ENCODE measurements at places on chromosomes 1 and 21.

DNA sequence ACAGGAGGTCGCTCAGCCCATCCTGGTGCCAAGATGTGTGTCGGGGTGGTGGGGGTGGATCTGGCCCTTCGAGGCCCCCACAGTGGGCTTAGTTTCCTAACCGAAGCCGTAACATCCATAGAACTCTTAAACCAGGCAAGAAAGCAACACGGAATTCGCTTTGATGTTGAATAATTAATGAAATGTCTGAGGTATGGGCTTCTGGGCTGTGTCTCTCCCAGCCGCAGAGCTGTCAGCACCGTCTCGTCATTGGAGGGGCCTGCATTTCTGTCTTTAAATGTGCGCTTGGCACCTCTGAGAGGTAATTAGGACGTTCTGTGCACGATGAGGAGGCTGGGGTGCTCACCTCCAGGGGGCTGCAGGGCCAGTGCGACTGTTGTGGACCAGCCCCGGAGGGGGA lies 13.3 kb upstream of the PLCH2 start:
- no peak for DNase-seq

GRCh38 chr1:33516428-33516827 lies 44.0 kb downstream of the ZSCAN20 start:
- DNase-seq = peak; percentile 48

- peak; percentile 66 for DNase-seq
These were observed 144.1 kb upstream of the TNR start for GRCh38 chr1:175887521-175887920.

GRCh38 chr1:58434181-58434580 lies 112.3 kb downstream of the OMA1 start:
- DNase-seq = no peak

DNA sequence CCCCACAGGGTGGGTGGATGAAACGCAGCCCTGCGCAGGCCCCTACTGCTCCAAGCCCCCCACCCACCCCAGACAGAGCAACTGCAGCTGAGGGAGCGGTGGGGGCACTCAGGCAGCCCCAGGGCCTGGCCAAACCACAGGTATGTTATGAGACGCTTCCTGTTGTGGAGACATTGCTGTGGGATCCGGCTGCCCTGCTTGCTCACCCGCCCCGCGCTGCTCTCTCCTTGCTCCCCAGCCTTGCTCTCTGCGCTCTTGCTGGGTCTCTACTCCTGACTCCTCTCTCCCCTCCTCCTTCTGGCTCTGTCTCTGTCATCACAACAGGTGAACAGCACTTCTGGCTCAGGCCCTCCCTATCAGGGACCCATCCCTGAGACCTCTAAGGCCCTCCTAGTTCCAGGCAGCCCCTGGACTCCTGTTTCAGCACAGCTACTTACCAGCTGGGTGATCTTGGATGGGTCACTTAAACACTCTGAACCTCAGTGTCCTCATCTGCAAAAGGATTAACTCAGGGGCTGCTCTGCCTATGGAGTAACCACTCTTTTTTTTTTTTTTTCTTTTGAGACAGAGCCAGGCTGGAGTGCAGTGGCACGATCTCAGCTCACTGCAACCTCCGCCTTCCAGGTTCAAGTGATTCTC lies 15.9 kb downstream of the COL8A2 start:
- no peak for DNase-seq

GRCh38 chr1:7171168-7171567 lies 385.9 kb downstream of the CAMTA1 start:
- no peak for DNase-seq

DNA sequence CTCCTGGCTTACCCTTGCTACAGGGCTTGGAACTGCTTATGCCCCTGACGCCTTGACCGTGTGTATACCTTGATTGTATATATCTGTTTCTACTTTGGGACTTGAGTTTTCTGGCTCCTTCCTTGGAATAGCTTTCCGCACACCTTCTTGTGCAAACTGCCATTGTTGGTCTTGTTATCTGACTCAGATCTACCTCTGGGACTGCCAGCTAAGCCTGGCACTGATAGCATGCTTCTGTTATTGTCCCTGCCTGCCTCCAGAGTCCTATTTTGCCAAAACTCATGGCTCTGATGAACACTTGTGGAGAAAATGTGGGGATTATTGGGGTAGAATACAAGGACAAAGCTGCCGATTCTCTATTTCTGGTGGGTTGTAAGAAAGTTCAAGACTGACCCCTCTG lies 15.4 kb downstream of the FMOD start:
- no peak for DNase-seq

- no peak for DNase-seq
These were observed 85.7 kb downstream of the ITPKB start for GRCh38 chr1:226653311-226653921.

DNA sequence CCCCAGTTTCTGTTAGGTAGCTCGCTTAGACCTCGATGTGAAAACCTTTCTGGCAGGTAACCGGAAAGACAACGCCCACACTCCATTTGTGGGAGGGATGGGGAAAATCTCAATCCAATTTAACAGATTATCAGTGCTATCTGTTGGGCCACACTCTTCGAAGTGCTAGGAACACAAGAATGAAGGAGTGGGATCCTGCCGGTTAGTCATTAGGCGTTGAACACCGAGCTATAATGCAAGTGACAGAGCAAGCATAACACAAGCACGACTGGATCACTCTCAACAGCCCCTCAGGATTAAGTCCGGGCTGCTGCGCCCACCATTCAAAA lies 531 bp downstream of the SNIP1 start:
- DNase-seq = no peak

DNA sequence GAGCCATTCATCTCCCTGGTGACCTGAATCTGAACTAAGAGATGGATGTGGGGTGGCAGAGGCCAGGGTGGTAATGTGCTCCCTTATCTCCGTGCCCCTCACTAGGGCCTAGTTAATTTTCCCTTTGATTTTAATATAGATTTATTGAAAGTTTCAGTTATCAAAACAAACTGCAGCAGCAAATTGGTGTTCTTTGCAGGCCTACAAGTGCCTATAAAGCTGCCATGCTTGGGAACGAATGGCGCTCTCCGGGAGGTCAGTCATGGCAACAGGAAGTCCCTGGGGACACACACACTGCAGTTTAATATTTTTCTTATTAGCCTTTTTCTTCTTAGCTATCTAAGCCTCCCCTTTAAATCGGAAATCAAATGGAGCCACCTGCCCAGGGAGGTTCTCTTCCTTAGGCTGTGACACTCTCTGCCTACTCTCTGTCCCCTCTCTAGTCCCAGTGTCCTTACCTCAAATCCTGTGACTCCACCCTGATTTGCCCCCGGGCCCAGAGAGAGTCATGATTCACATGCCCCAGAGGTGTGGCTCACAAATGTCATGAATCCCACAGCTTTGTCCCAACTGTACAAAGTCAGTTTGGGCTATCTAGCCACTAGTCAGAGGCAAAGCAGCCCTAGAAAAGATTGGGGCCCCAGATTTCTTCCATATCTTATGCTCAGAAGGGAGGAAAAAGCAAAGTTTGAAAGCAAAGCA lies 4.3 kb upstream of the ERI3 start:
- DNase-seq = no peak

DNA sequence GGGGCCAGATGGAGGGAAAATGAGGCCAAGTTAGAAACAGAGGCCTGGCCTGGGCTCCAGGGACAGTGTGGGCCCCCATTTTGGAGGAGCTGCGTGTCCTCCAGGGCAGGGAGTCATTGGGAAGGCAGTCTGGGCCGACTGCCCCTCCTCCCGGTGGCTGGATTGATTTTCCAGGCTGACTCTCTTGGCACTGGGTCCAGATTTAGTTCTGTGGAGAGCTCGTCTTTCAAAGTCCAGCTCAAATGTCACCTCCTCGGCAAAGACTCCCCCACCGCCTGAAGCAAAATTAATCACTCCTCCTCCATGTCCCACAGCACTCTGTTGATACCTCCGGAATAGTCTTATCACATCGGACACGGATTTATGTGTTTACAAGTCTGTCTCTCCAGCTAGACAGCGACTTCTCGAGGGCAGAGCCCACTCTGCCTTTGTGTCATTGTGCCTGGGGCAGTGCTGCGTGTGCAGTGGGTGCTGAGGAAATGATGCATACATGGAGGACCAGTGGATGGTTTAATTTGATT lies 175.1 kb downstream of the CAMTA1 start:
- DNase-seq = no peak

DNA sequence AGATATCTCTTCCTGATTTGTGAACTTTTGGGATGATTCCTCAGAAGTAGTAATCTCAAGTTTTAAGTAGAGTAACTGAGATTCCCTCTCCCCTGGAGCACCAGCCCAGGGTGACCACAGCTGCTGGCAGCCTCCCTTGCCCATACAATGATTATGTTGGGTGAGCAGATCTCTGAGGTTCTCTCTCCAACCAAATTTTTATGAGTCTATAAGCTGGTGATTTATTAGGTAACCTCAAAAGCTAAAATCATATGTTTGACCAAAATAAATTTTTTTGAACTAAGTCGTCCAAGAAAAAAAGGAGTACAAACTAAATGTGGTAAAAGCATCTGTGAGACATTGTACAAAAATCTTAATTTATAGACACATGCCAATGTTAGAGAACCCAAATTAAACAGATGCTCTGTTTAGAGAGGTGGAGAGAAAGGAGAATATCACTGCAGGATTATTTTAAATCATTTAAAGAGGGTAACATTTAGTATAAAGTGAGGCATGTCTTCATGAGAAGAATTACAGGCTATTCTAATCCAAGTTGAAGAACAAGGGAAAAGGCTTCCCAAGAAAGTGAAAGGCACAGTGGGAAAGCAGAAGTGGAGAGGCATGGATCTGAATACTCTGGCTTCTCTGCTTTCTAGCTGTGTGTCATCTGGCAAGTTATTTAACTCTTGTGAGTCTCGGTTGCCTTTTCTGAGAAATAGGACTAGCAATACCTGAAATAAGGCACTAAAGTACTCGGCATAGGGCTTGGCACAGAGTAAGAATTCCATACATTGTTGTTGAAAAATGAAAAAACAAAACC lies 2.5 kb downstream of the AKNAD1 start:
- no peak for DNase-seq

- no peak for DNase-seq
These were observed 44.3 kb upstream of the GTF2B start for GRCh38 chr1:88935522-88936222.

DNA sequence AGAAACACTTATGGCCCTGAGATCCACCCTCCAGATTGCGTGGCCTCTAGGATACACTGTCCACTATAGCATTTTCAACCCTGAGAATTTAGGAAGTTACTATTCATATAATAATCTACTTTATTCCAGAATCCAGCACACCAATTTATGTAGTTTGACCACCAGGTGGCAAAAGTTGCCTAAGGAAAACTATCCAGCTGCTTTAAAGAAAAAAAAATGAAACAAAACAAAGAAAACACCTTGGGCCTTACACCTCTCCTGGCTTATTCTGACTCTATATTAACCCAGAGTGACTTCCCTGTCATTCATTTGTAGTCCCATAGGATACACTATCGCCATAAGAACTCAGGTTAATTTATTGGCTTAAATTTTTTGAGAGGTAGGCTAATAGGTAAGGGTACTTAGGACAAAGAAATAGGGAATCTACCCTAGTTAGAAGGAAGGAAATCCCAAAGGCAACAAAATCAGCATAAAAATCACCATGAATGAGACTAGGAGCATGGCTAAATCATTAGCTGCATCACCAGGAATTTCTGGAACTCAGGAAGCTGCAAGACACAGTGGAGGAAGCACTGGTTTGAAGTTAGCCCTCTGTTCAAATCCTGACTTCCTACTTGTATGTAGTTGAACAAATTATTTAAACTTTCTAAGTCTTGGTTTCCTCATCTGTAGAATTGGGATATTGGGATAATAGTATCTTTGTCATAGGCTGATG lies 107.5 kb downstream of the SPAG17 start:
- DNase-seq = peak; percentile 32

- no peak for DNase-seq
These were observed 10.7 kb upstream of the OTUD7B start for GRCh38 chr1:150021191-150021694.

- DNase-seq = peak; percentile 73
These were observed 21.1 kb downstream of the CACNA1E start for GRCh38 chr1:181504399-181504842.

DNA sequence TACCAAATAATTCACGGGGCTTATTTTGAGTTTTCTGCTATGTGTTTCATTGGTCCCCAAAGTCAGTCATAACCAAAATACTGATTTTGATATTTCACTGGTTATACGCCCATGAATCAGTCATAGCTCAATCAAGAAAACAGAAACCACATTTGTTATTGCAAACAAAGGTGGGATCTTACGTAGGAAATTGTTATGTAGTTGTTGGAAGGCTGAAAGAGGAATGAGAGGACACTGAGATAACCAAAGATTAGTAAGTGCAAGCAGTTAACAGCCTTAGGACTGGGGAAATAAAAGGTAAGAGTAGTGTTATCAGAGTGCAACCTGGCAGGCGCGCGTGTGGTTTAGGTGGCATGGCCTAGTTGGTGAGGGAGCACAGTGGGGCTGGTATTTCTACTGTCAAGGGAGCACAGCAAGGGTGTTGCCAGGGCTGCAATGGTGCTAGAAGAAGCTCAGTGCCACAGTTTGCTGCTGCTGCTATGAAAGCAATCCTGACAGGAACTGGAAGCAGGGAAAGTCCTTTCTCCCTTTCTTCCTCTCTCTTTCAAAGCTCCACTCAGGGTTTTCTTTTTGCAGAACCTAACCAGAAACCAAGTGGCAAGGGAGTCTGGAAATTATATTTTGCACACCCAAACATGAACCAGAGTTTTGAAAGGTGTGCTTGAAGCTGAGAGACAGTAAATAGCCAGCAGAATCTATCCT lies 33.7 kb downstream of the RTCA start:
- no peak for DNase-seq

DNA sequence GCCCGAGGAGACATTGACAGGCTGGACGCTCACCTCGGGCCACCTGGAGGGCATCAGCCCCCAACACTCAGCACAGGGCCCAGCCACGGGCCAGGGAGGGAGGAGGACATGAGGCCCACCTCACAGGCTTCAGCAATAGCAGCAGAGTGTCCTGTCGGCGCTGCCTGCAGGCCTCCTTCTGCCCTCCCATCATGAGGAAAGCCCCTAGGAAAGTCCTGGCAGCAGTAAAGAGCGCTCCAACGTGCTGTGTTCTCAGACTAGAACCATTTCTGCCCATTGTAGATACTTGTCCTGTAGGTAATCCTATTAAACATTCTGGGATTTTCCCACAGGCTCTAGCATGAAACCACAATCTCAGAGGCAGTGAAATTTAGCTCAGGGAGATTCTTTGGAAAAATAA lies 62.0 kb upstream of the GALNT2 start:
- DNase-seq = no peak

DNA sequence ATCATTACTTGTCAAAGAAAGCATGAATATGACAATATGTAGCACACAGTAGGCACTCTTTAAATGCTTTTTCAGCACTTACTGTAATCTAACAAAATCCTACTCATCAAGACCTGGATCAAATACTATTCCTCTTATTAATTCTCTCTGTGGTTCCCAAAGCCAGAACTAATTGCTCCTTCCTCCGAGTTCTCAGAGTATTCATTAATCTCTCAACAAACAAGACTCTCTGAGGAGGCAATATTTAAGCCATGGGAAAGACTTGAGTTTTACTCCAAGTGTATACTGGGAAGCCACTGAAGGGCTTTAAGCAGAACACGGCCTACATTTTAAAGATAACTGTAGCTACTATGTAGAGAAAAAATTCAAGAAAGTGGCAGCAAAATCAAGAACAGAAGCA lies 79.7 kb downstream of the ENAH start:
- DNase-seq = no peak

GRCh38 chr1:182641561-182641960 lies 37.4 kb upstream of the RGS16 start:
- no peak for DNase-seq

GRCh38 chr1:86156566-86157455 lies at the start of gene COL24A1:
Gene COL24A1, minus strand, starts transcription at chr1:86156772. Its CDS starts 376 bp downstream, at chr1:86156396.
- DNase-seq = peak; percentile 89

GRCh38 chr1:159492575-159493323 lies 43.1 kb downstream of the OR10J5 start:
- DNase-seq = no peak

All from H9 (cell line).